ENCODE measurements at places on chromosomes 6 and 20. TPM values are rescaled to one million over a fixed set of nuclear protein-coding genes. Genes with fewer than 3 reads are reported as not detected.

KIFC1 gene
- polyA plus RNA-seq: 32.4 TPM

SRMS gene
- polyA plus RNA-seq: not detected

SLC22A2 gene
- polyA plus RNA-seq: not detected

PBOV1 gene
- not detected for polyA plus RNA-seq

DYNLT2 gene
- 0.32 TPM for polyA plus RNA-seq

IL20RA gene
- polyA plus RNA-seq: not detected

GGTLC1 gene
- not detected for polyA plus RNA-seq

KHDC1 gene
- 7.7 TPM for polyA plus RNA-seq

TRIM15 gene
- not detected for polyA plus RNA-seq

BACH2 gene
- 0.01 TPM for polyA plus RNA-seq

ZNF334 gene
- polyA plus RNA-seq: 1.8 TPM

CRIP3 gene
- not detected for polyA plus RNA-seq

PDE7B gene
- polyA plus RNA-seq: 1.7 TPM

BIRC7 gene
- not detected for polyA plus RNA-seq
